ENCODE measurements at places on chromosomes 1 and 21. TPM values are rescaled to one million over a fixed set of nuclear protein-coding genes. Genes with fewer than 3 reads are reported as not detected.

DNA sequence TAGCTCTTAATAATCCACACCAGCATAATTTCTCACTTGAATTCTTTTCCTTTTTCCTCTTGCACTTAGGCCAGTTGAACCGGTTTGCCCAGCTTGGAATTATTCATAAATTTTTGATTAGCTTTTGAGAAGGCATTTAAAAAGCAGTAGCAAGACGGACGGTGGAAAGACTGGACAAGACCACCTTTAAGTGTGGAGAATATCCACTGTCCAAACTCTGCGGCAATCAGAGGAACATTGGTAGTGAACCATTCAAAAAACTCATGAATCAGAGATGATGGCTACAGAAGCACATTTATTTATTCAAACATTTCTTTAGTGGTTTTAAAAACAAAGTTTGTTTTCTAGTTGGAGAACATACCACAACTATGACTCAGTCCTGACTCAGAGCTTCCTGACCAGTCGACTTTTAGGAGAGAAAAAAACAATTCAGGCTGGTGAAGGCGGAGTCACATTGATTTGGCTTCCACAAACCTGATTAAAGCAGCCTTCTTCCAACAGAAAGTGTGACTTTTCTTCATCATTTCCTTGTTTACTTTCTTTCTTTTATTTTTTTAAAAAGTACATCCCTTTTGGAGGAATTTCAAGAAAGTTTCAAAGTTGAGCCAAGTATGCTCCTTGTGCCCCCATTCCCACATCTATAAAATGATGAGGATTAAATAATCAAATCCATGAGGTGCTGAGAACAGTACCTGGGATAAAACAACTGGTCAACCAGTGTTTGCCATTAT lies 128.8 kb downstream of the ADSS2 start:
- H3K4me3 ChIP-seq: peak overlapping the region; percentile 4
- H3K4me1 ChIP-seq: peaks cover 32% of the 10 kb centered on the region
- peak overlapping the region; percentile 84 for H3K27ac ChIP-seq
- DNase-seq: no peak
- no peaks in the 10 kb centered on the region for H3K36me3 ChIP-seq

DNA sequence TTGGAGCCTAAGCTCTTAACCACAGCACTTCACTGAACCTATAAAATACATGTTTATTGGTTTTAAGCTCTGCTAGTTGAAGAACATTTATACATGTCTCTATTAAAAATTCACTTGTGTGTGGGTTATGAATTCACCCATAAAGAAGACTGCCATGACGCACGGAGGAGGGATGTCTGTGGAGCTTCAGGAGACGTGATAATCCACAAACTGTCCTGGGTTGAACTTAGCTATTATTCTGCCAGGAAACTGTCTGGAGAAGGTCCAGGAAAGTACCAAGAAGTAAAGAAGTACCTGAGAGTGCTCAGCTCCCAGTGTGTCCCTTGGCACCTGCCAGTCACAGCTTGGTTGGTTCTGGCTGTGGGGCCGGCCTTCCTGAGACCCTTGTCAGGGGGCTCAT lies 56.3 kb downstream of the DDR2 start:
- no peak for DNase-seq
- no peaks in the 10 kb centered on the region for H3K27me3 ChIP-seq
- H3K4me3 ChIP-seq: no peak overlapping the region
- H3K4me1 ChIP-seq: peaks cover 5% of the 10 kb centered on the region

DNA sequence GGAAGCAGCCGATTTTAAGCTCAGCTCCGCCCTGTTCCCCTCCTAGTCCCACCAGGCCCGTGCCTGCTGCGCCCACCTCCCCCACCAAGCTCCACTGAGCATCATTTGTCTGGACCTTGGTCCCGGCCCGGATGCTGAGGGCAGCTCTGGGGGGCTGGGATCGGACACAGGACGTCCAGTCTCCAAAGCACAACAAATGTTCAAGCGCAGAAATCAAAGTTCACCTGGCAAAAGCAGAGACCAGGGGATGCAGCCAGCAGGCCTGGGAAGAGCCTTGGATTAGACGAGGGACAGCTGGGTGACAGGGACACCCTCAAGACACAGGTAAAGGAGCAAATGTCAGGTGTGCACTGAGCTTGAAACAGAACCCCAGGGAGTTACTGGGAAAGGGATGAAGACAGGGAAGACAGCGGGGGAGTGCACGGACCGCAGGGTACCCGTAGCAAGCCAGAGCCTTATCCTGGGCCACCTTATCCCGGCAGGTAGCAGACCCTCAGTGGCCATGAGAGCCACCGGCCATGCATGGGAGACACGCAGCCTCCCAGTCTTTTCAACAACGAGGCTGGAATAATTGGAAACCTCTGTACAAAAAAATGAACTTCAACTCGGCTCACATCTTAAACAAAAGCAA lies 22.2 kb upstream of the TMEM52 start:
- no peaks in the 10 kb centered on the region for H3K4me1 ChIP-seq
- no peak overlapping the region for H3K27ac ChIP-seq

The SPOCD1 gene
- 31.4 TPM for total RNA-seq

GRCh38 chr1:109802136-109802900 lies 38.6 kb upstream of the EPS8L3 start:
- no peak for DNase-seq
- no peaks in the 10 kb centered on the region for H3K36me3 ChIP-seq

The PTAFR gene
- 31.6 TPM for total RNA-seq

The FNDC7 gene
- not detected for total RNA-seq

- H3K27me3 ChIP-seq: no peaks in the 10 kb centered on the region
- no peak overlapping the region for H3K27ac ChIP-seq
- DNase-seq: no peak
- no peaks in the 10 kb centered on the region for H3K4me1 ChIP-seq
- no peaks in the 10 kb centered on the region for H3K36me3 ChIP-seq
Observed at GRCh38 chr1:71687376-71687775, 595.0 kb downstream of the NEGR1 start.

GRCh38 chr1:180510882-180511281 lies 8.5 kb upstream of the ACBD6 start:
- no peaks in the 10 kb centered on the region for H3K27me3 ChIP-seq
- no peaks in the 10 kb centered on the region for H3K36me3 ChIP-seq
- DNase-seq: no peak

The TMEM81 gene
- total RNA-seq: 3.5 TPM

DNA sequence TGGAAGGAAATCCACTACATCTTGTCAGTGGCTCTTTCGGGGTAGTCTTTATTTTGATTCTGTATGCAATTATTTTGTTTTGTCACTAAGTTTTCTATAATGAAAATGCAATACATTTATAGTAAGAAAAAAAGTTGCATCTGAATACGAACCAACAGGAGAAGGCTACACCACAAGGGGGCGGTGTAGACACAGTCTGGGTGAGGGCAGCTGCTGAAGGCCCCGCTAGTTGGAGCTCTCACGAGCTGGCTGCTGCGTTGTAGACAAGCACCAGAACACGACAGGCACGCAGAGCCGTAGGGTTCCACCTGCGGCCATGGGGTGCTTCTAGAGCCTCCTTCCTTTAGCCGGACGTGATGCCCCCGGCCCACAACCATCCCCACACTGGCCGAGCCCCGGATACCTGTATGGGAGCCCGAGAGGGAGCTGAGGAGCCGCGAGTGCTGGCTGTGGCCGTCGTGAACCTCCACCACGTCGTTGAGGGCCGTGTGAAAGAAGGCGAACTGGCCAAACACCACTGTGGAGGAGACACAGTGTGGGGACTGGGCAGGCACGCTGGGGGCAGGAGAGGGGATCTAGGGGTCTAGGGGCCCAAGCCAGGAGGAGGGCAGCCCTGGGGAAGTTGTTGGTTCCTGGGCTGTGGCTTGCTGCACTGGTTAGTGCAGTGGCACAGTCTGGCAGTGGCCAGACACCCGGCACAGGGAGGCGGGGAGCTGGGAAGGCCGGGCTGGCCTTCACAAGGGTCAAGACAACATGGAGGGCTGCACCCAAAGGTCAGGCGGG lies 160.8 kb downstream of the ZSCAN20 start:
- H3K36me3 ChIP-seq: no peaks in the 10 kb centered on the region
- H3K4me3 ChIP-seq: no peak overlapping the region
- no peaks in the 10 kb centered on the region for H3K4me1 ChIP-seq
- no peak overlapping the region for H3K27ac ChIP-seq

The C1orf21 gene
- 78.8 TPM for total RNA-seq

GRCh38 chr1:16177306-16177705 lies 21.4 kb upstream of the EPHA2 start:
- no peaks in the 10 kb centered on the region for H3K36me3 ChIP-seq
- H3K4me3 ChIP-seq: no peak overlapping the region
- peaks cover 70% of the 10 kb centered on the region for H3K4me1 ChIP-seq
- H3K27ac ChIP-seq: no peak overlapping the region
- no peak for DNase-seq
- H3K27me3 ChIP-seq: no peaks in the 10 kb centered on the region

GRCh38 chr1:110798691-110799256 lies 74.2 kb upstream of the CD53 start:
- DNase-seq: no peak
- no peaks in the 10 kb centered on the region for H3K4me1 ChIP-seq
- H3K36me3 ChIP-seq: no peaks in the 10 kb centered on the region
- H3K4me3 ChIP-seq: no peak overlapping the region
- no peak overlapping the region for H3K27ac ChIP-seq
- peaks cover 2% of the 10 kb centered on the region for H3K27me3 ChIP-seq

The ETV3 gene
- total RNA-seq: 39.2 TPM

DNA sequence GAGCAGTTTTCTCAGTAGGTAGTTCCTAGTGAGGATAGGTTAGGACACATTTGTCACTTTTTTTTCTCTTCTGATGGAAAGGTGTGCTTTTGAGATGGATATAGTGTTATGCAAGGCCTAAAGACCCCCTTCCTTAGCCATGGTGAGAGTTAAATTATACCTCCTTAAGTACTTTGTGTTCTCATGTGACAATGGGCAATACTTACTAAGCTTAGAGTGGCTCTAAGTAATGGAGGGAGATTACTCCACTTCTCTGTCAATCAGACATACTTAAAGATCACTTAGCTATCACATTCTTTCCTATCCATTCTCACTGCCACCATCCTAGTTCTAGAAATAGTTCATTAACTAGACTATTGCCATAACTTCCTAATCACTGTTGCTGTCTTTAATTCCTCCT lies 265.6 kb downstream of the PBX1 start:
- no peaks in the 10 kb centered on the region for H3K4me1 ChIP-seq
- no peak overlapping the region for H3K27ac ChIP-seq
- no peak overlapping the region for H3K4me3 ChIP-seq
- no peaks in the 10 kb centered on the region for H3K27me3 ChIP-seq
- DNase-seq: no peak

The BMP8A gene
- 0.29 TPM for total RNA-seq

DNA sequence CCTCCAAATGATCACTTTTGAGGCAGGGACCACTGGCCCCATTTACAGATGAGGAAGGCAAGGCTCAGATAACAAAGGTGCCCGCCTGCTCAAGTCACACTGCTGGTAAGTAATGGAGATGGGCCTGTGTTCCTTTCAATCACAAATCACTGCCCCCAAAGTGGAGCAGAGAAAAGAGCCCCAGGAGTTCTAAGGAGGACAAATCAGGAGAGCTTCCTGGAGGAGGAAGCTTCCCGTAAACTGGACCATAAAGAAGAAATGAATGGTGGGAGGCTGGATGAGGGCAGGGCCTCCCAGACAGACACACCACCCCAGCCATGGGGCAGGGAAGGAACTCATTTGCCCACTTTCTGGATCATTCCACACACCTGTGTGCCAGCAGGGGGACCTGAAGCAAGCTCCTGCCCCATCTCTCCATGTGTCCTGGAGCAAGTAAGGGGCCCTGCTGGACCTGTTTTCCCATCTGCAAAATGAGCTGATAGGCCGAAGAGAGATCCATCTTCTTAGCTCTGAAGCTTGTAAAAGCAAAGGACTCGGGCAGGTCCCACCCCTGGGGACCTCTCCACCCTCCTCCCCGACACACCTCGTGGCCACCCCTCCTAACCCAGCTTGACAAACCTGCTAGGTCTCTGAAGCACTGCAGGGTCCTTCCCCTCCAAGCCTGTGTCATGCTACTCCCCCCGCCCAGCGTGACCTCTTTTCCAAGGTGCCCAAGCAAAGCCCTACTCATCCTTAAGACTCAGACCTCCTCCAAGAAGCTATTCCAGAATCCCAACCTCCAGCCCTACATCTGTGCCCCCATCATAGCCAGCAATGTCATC lies 5.5 kb downstream of the LAPTM5 start:
- no peaks in the 10 kb centered on the region for H3K36me3 ChIP-seq
- H3K27ac ChIP-seq: no peak overlapping the region
- no peak overlapping the region for H3K4me3 ChIP-seq
- DNase-seq: no peak
- H3K27me3 ChIP-seq: no peaks in the 10 kb centered on the region
- peaks cover 47% of the 10 kb centered on the region for H3K4me1 ChIP-seq

DNA sequence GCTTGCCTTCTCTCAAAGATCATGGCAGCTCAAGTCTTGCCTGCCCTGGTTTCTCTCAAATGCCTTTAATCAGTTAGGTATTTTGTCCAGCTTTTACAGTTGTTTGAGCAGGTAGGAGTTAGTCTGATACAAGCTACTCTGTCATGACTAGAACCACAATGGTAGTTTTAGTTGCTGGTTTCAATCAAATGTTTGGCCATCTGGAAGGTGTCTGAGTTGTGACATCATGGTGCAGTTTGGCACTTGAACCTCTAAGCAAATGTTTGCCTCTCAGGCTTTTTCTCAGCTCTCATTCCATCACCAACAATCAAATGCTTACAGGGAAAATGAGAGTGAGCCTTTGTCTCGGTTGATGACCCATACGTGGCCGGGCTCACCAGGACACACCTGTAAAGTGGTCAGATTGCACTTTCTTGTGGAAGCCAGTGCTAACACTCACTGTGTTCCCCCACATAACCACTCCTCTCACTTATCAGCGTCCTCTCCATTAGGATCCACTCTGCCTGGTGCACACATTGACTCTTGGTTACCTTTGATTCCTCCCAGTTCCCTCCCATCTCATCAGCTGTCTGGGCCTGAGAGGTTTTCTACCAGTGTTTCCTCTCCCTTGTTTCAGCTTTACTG lies 67.5 kb downstream of the CCDC185 start:
- H3K4me1 ChIP-seq: no peaks in the 10 kb centered on the region
- no peak overlapping the region for H3K27ac ChIP-seq
- no peaks in the 10 kb centered on the region for H3K36me3 ChIP-seq

The GLIS1 gene
- total RNA-seq: 0.14 TPM

The OR2T5 gene
- total RNA-seq: not detected

GRCh38 chr21:28018741-28019669 lies 973.7 kb downstream of the LTN1 start:
- DNase-seq: no peak
- H3K4me3 ChIP-seq: no peak overlapping the region
- no peak overlapping the region for H3K27ac ChIP-seq
- no peaks in the 10 kb centered on the region for H3K4me1 ChIP-seq

- H3K36me3 ChIP-seq: no peaks in the 10 kb centered on the region
- no peaks in the 10 kb centered on the region for H3K27me3 ChIP-seq
- H3K27ac ChIP-seq: peak overlapping the region; percentile 44
- DNase-seq: no peak
- no peak overlapping the region for H3K4me3 ChIP-seq
- H3K4me1 ChIP-seq: peaks cover 41% of the 10 kb centered on the region
Observed at GRCh38 chr1:193189442-193190095, 3.2 kb upstream of the B3GALT2 start.

DNA sequence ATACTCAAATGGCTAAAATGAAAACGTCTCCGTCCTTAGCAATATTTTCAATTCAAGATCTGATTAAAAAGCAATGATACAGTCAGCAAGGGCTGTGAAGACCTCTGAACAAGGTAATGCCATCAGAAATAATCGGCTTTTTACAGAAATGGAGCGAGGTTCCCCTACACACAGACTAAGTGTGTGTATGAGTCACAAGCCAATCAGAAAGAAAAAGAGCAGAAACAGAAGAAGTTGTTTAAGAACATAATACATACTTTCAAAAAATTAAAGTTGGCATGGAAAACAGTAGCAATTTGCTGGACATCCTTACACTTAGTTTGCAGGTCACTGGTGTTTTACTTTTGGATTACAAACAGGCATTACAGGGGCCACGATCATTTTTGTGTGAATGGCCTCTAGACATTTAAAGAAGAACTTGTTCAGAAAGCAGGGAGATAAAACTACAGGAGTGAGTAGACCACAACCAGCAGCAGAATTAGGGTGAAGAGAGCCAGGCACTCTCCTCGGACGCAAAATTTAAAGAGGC lies 350.0 kb upstream of the RUNX1 start:
- no peak overlapping the region for H3K27ac ChIP-seq
- H3K4me1 ChIP-seq: no peaks in the 10 kb centered on the region
- no peak for DNase-seq
